ENCODE measurements at places on chromosomes 11 and 22. TPM values are rescaled to one million over a fixed set of nuclear protein-coding genes. Genes with fewer than 3 reads are reported as not detected.

- no peak for DNase-seq
Observed at GRCh38 chr22:34587357-34588356, 478.3 kb upstream of the ISX start.

The DEUP1 gene
- total RNA-seq: not detected

- DNase-seq: no peak
Observed at GRCh38 chr11:78759071-78759470, 184.4 kb upstream of the NARS2 start.

DNA sequence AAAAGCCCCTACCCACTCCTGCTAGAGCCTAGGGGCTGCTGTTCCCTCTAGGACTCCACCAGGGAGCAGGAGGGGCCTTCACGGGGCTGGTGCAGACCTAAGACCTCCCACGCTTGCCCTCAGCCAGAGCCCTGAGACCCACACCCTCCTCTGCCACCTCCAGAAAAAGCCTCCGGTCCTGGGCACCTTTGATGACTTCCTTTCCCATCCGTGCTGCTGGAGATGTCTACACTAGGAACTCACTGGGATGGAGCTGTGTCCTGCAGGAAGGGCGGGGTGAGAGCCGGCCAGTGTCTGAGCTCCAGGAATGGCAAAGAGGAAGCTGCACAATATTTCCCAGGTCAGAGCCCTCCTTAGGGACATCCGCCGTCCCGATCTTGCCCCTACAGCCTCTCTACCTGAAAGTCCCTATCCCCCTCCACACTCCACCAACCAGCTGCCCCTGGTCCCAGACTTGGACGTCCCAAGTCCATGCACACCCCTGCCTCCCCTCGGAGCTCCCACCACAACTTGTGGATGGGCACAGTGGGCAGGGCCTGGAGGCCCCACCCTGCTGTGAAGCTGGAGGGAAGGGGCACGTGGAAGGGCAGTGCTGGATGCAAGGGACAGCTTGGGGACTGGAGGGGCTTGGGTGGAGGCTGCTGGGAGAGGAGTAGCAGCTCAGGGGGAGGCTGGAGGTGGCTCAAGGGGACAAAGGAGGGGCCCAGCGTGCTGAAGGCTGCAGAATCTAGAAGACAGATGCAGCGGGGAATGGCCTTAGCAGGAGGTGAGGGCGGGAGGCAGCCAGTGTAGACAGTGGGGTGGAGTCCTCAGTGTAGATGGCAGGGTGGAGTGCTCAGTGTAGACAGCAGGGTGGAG lies 13.5 kb upstream of the LRP5 start:
- no peak for DNase-seq

The EFCAB6 gene
- total RNA-seq: 1.5 TPM

All from left ventricle myocardium superior (tissue), 1 donor.